ENCODE measurements at places on chromosomes 5 and 9.

DNA sequence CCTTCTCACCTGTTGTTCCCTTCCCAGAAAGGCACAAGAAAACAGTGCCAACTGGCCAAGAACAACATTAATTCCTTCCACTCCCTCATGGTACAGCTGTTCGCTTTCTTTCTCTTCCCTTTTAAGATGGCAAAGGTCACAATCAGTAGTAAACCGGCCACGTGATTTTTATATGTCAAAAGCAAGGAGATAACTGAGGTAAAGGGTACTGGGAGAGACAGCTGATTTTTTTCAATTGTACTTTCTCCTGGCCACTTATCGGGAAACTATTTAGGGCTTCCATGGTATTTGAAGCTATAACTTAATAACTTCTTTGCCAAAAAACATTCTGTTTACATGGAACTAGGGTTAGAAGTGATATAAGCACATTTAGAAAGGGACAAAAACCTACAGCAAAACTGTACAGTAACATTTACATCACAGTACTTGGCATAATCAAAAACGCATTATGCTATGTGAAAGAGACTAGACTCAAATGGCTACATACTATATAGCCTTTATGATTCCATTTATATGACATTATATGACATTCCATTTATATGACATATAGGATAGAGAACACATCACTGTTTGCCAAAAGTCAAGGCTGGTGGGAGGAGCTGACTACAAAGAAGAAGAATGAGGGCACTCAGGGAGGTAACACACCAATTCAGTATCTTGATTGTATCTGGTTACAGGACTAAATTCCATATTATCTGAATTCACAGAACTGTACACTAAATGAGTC is 24.8 kb downstream of the PLPP1 start:
- no peak for DNase-seq

DNA sequence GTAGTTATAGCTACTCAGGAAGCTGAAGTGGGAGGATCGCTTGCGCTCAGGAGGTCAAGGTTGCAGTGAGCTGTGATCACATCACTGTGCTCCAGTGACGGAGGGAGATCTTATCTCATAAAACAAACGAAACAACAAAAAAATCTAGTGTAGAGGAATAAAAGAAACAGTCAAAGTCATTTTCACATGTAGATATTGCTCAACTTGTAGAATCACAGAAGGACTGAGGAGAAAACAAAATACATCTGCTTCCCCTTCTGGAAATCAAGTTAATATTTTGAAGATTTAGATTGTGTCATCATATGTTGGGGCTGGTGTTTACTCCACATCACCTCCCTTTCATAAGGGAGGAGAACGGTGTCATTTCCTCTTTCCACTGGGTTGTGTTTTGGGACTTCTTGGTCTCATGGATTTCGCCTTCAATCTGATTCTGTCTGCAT is 8.2 kb upstream of the SLC46A2 start:
- DNase-seq: no peak

DNA sequence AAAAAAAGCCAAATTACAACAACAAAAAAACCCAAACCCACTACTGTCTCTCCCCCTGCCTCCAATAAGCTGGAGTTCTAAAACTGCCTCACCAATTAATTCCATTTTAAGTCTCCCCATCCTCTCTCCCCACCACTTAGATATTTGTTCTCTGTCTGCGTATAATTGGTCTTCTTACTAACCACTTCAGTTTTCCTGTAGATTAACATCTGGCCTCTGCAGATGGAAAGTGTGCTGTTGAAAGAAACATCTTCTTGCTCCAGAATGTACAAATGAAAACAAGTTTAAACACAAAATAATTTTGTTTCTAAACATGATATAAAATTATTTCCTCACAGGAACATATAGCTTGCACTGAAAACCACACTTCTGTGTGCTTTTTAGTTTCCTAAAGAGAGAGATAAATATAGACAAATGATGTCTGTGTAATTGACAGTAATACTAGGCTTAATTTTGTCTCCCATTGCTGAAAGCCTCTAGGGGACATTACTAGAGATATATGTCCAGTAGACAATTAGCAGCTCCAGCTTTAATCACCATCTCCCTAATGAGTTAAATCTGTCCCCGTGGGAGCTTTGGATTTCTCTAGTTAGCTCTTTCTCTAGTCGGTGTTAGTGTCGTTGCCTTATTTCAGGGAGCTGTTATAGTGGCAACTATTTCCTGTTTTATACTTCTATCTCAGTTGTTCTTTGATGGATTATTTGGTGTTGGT is 164.0 kb downstream of the ARHGAP26 start:
- no peak for DNase-seq

DNA sequence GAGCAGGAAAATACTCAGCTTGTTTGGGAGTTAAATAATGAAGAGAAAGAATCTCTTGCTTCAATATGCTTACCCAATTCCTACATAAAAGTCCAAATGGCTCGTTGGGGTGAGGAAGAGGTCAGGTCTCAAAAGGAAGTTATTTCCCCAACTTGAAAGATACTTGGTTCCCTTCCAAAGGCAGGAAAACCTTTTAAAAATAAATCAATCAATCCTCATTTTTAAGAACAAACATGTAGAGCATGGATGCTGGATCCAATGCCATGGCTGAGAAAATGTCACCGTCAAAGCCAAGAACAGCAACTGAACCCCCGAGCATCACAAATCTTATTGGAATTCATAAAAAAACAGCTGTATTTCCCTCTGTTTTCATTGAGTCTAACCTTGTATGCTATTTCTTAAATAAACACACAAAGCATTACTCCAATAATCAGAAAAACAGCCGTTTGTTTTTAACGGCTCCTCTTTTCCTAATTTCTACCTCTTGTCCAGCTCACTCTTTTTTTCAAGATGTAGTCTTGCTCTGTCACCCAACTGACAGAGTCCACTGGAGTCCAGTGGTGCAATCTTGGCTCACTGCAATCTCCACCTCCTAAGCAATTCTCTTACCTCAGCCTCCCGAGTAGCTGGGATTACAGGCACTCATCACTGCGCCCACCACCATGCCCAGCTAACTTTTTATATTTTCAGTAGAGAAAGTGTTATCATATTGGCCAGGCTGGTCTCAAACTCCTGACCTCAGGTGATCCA is 140.7 kb downstream of the GNA14 start:
- no peak for DNase-seq

- no peak for DNase-seq
Observed at GRCh38 chr5:9453480-9454011, 92.3 kb downstream of the SEMA5A start.

GRCh38 chr5:74441616-74442015 is 198.9 kb downstream of the ENC1 start:
- DNase-seq: no peak

- no peak for DNase-seq
Observed at GRCh38 chr9:21381448-21382339, 3.5 kb downstream of the IFNA2 start.

DNA sequence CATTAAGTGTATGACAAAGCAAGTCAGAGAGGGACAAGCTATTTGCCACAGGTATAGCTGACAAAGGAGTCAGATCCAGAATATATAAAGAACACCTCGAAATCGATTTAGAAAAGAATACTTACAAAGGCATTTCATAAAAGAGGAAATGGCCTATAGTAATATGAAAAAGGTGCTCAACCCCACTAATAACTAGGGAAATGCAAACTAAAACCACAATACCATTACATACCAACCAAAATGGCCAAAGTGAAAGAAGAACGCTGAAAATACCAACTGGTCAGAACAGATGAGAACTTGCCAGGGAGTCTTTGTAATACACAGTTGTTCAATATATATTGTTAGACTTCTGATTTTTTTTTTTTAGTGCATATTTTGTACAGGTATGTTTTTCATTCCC is 152.9 kb downstream of the CDC42SE2 start:
- no peak for DNase-seq

DNA sequence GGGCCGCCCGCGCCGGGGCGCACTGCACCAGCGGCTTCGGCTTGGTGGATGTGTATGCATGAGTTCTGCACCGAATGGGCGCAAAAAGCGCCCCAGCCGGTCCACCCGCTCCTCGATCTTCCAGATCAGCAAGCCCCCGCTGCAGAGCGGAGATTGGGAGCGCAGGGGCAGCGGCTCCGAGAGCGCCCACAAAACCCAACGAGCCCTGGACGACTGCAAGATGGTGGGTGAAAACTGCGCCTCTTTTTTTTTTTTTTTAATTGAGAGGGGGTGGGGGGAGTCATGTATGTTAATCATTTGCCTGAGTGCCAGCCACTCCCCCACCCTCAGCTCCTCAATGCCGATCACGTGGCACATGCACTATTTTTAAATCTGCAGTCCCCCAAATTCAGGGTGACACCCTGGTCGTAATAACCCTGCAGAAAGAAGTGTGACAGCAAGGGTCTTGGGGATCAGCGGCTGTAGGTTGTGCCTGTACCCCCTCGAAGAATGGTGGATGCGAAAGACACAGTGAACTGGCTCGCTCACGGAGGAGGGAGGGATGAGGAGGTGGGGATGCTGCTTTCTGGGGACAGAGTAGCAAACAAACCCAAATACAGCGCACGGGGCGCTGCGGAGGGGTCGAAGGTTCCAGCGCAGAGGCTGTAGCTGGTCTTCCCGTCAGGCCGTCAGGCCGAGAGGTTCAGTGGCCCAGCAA is 900 bp downstream of the RGS7BP start:
- DNase-seq: no peak

- no peak for DNase-seq
Observed at GRCh38 chr9:94971378-94972131, 245.1 kb downstream of the AOPEP start.

GRCh38 chr5:8523501-8523900 is 654.6 kb downstream of the MTRR start:
- no peak for DNase-seq

DNA sequence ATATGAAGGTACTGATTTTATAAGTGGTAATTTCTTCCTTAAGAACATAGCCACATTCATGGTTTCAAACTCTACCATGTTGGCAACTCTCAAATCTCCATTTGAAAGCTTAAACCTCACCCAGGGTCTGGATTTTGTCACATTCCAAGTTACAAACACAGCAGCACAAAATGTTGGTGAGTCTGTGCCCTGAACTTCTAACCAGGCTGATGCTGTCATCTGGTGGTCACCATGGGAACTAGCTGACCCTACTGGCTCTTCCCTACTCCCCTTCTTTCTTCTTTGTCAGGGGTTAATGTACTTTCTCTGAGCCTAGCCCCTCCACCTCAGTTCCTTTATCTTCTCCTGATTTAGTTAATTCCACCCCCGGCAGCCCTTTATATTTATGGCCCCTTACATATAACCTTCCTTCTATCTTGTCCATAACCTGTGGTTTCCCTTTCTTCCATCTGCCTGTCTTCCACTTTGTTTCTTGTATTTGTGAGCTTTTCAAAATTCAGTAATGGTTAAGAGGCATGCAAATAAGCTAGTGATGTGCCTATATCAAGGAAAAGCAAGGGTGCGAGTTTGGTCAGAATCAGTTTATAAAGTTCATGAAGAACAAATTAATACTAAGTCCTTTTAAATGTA is 35.9 kb downstream of the TGFBR1 start:
- no peak for DNase-seq

All from stimulated activated CD8-positive, alpha-beta memory T cell treated with anti-CD3 and anti-CD28 coated beads, Interleukin-4, amount 100 ng/mL, for 4 hours (primary cell).